Activated CD4-positive, alpha-beta T cell treated with anti-CD3 and anti-CD28 coated beads, Interleukin-2, amount 50 U/mL, for 4 hours (primary cell): ENCODE measurements at places on chromosomes 5 and 9.

DNA sequence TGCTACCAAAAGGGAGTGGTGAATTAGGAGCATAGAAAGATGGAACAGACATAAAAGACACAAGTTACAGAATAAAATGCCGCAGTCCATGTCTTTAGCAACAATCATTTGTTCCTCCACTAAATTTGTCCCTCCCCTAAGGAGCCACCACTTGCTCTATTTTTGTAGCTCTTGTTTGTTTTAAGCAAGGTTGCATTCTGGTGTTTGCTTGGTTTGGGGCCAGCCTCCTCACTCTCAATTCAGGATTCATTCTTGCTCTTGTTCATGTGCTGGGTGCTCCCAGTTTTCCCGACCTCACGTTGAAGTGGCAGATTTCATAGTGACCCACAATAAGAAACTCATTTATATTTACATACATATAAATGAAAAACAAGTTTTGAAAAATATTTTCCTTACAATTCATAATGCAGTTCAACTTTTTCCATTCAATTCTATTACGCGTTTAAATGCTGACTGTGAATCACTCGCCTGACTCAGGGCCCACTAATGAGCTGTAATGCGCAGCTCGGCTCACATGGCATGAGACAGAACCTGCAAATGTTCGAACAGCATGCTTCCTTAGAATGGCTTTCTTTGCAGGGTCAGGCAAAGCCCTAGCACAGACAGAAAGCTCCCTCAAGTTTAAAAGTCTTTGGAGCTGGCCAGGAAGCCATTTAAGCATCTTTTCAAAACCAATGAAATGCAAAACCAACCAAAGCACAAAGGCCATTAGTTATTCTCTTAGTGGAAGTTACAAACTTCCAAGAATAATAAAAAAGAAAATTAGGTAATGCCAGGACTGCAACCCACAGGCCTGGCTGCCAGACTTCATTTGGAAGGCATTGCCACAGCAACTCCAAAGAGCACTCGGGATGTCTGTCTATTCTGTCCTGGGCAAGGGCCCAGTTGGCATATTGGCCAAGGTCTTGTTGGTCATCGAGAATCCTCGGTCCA is 41.7 kb downstream of the RETREG1 start:
- DNase-seq: no peak

- DNase-seq: no peak
Measured at GRCh38 chr9:100698945-100699344, 121.1 kb downstream of the CAVIN4 start.

DNA sequence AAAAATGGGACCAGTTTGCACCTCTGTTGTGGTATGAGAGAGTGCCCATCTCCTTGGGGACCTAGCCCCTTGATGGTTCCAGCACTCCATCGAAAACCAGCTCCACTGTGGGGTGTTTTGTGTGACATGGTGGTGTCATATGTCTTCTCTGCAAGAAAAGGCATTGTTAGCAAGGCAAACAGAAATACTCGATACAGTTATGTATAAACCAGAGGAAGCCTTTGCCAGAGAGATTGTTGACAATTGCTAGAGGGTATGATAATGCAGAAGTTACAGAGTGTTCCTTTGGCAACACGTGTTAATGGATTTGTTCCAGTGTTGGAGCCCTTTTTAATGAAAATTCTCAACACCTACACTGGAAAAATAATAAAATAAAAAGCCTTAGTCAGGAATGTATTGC is 270.4 kb upstream of the DMRT1 start:
- no peak for DNase-seq

DNA sequence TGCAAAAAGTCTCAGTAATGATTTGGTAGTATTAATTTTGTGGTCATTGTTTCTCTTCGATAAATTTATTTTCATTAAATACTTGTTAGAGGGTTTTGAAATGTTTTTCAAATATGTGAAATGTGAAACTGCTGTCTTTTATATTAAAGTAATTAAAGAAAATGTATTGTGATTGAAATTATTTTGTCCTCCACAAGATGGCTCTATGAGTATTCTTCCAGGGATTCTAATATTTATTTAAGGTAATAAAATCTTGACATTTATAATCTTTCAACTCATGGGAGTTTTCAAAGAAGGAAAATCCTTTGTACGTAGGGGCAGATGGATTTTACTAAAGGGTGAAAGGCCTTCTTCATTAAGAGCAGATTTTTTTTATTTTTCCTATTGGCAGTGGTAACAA is 19.3 kb downstream of the ISOC1 start:
- DNase-seq: no peak

DNA sequence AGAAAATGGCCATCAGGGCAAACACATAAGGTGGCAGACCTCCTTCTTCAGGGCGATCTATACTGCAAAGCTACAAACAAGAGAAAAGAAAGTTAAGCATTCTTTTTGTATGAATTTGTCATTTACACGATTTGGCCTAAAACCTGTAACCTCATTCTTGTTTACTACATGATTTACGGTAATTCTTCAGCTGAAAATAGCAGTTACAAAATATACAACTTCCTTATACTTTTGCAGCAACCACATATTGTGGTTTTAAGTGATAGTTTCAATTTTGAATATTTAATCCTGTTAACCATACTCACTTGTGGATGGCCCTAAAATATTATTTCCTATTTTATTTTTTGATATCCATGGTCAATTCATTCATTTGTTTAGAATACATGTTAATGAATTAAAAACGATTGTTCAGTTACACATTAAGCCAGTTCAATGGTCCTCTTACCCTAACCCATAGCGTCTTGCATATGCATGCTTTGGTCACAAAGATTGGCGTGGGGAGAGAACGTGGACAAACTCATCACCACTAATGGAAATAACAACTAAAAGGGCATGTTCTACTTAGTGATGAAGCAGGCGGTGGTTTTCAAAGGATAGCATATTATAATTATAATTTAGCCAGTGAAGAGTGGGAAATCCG is 16.6 kb downstream of the TUT7 start:
- no peak for DNase-seq

DNA sequence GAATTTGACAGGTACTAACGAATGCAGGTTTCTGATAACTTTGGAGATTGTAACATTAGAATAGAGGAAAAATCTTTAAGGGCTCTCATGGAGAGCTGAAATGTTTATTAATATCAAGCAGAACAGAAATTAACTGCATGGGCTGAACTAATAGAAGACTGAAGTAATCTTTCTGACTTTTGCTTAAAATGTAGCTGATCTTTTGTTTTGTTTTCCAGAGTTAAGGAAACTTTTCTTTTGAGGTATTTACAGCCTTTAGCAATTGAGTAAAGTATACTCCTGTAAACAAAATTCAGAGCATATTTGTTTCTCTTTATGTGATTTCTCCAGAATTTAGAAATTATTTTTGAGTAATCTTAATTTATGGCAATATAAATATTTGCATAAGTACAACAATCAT is 43.9 kb downstream of the SHC3 start:
- DNase-seq: no peak

GRCh38 chr5:162683284-162683683 is 615.7 kb downstream of the GABRG2 start:
- no peak for DNase-seq

DNA sequence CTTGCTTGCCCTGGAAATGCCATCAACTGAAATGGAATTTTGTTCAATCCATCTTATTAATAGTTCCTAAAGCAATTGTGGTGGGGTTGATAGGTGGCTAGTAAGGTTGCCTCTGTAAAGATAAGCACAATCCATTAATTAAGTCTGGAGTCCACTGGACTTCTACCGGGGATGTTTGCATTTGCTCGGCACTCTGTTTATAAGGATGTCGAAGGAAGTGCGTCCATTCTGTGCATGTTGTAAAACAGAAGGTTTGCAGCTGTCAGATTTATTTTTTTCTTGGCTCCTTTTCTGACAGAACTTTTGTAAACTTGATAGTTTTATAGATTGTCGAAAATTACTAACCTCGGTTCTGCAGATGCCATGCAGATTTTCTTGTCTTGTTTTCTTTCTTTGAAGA is 12.8 kb upstream of the TNFAIP8 start:
- DNase-seq: no peak

DNA sequence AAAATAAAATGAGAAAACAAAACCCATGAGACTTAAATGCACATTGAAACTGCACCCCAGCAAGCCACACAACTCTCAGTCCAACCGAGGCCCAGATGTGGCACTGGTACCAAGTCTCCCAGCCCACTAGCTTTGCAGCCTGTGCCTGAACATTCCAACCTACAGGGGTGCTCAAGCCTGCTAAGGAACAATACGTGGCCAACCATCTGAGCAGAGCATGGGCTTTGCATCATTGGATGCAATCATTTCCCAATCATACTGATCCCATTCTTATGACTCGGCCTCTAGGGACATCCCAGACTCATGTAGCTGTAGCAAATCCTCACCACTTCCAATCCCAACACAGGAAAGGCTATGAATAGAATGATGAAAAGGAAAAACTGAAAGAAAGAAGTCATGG is 297.2 kb downstream of the SPOCK1 start:
- no peak for DNase-seq

- DNase-seq: no peak
Measured at GRCh38 chr9:137881591-137882505, 4.3 kb downstream of the CACNA1B start.

- DNase-seq: no peak
Measured at GRCh38 chr5:146340260-146341081, 1.8 kb downstream of the POU4F3 start.

- DNase-seq: no peak
Measured at GRCh38 chr9:113397203-113397631, 3.9 kb downstream of the ALAD start.

GRCh38 chr5:111254613-111255012 is 30.4 kb downstream of the CAMK4 start:
- DNase-seq: peak; percentile 67

DNA sequence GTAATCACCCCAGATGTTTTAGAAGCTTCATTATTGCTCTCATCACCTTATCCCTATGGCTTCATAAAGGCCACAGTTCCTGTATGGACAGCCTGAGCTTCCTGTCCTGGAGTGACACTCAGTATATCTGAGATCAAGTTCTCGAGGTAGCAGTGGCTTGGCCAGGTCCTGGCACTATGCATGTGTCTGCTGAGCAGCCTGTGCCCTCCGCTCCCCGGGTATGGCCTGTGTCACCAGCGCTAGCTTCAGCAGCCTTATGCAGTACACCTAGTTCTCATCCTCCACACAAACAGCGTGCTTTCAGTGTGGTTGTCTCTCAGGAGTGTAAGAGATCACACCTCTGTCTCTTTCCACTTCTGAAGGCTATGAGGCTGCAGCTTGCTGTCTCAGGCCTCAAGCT is 514.7 kb downstream of the DIRAS2 start:
- DNase-seq: no peak
